ENCODE measurements at places on chromosomes 12 and 14.

GRCh38 chr12:88922816-88923215, 342.5 kb upstream of the KITLG start:
- no peak for DNase-seq

DNA sequence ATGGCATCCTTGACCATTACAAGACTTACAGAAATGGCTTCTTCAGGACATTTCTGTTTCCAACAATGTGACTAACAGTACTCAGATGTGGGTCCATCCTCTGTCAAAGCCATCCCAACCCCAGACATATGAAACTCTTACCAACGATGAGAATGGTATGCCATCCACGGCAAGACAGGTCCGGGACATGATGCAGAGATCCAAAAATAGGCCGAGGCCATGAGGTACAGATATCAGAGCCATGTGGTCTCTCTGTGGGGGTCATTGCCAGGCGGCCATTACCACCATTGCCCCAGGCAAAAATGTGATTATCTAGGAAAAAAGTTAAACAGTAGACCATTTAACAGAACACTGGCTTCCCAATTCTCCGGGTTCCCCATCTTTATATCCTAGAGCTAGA, 27.5 kb downstream of the ZC2HC1C start:
- DNase-seq = no peak

DNA sequence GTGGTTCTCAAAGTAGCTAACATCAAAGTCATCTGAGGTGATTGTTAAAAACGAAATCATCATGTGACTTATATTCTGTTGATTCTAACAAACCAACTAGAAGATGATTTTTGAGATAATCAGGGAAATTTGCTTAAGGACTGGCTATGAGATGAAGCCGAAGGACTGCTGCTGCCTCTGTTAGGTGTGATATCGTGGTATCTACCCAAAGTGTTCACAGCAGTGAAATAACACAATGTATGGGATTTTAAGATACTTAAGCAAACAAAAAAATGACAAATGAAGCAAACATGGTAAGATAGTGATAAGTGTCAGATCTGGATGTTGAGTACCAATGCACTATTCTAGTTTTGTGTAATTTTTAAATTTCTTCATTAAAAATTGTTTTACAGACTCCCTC, 59.1 kb downstream of the GXYLT1 start:
- no peak for DNase-seq

- DNase-seq = no peak
Measured at GRCh38 chr12:97022536-97023230, 115.6 kb downstream of the NEDD1 start.

GRCh38 chr14:22657861-22658260, 13.7 kb upstream of the OR6J1 start:
- no peak for DNase-seq

- no peak for DNase-seq
Measured at GRCh38 chr12:4829161-4829792, 80.4 kb upstream of the KCNA1 start.

- DNase-seq = no peak
Measured at GRCh38 chr12:49824416-49824815, 3.8 kb downstream of the NCKAP5L start.

DNA sequence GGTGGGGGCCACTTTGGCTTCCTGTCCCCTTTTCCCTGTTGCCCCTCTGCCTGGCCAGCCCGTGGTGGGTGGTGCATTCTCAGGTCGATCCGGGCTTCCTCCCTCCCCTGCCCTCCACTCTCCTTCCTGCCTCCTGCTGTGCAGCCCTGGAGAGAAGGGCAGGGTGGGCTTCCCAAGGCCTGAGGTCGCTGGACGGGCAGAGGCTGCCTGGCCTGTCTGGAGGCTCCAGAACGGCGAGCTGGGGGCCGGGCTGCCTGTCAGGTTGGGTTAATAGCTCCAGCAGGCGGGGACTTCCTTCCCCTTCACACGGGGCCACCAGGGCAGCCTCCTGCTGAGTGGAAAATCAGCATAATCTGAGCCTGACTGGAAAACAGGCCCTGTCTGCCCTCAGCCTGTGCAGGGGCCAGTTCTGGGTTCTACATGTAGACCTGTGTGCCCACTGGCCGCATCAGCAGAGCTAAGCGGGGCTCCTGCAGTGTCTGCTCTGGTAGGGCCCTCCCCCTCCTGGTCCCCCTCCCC, 11.3 kb downstream of the KIF26A start:
- no peak for DNase-seq

- no peak for DNase-seq
Measured at GRCh38 chr14:26332966-26333365, 264.9 kb downstream of the NOVA1 start.

GRCh38 chr12:54229624-54230212, 40.9 kb upstream of the SMUG1 start:
- no peak for DNase-seq

DNA sequence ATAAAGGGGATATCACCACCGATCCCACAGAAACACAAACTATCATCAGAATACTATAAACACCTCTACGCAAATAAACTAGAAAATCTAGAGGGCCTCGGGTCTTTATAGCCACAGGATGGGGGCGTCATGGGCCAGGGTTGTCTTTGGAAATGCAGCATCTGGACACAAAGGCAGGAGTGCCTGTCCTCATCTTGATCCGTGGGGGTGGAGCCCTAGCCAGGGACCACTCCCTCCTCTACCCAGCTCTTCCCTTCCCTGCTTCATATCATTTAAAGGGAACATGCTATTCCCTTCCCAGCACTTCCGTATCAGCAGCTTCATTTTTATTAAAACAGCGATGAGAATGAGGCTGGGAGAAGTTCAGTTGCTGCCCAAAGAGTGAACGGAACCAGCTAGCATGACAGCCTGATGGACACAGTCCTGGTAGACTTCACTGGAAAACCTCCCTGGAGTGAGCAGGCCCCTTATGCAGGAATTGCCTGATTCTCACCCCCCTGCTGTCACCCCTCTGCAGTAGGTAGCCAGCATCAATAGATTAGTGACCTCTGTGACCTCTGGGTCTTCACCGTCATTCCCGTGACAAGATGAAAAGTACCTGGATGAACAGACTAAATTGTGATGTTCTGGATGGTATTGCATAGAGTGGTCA, 251.4 kb upstream of the RGS6 start:
- DNase-seq = no peak

DNA sequence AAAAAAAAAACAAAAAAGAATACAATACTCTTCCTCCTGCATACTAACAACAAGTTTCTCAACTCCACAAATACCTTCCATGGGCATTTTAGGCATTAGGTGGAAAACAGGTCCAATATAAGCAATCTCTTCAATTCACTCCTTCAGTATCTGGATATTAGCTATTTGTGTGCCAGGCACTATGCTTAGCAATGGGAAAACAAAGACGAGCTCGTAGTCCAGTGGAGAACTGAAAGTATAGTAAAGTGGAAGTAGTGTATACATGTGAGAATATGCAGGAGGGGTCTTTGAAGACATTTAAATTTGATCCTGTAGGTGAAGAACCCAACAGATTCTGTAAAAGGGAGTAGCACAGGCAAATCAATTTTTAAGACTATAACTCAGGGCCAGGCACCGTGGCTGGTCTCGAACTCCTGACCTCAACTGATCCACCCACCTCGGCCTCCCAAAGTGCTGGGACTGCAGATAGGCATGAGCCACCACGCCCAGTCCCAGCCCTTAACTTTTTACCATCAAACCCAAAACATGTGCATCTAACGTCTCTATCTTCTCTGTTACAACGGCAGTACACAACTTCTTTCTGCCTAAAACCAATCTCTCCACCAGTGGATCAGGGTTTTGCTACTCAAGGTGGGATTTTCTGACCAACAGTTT, 10.6 kb downstream of the HECTD1 start:
- DNase-seq = no peak

GRCh38 chr12:9367201-9367600, 159.0 kb upstream of the PZP start:
- DNase-seq = no peak

DNA sequence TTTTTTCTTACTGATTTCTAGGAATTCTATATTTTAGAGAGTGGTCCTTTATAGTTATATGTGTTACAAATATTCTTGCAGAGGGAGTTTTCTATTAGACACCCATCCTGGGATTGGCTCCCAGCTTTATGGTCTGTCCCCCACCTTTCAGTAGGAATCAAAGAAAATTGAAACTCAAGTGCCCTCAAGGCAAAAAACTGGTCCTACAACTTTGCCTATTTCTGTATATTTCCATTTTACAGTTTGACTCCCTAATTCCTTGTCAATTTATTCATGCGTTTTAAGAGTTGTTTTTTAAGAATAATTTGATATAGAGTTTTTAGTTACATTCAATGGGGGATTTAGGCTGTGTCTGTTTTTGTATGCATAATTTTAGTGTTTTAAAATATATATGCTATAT, 208.9 kb downstream of the SYNE2 start:
- no peak for DNase-seq

- DNase-seq = no peak
Measured at GRCh38 chr12:59874781-59875180, 279.0 kb downstream of the SLC16A7 start.

GRCh38 chr12:1474574-1475153, 119.7 kb downstream of the FBXL14 start:
- no peak for DNase-seq

DNA sequence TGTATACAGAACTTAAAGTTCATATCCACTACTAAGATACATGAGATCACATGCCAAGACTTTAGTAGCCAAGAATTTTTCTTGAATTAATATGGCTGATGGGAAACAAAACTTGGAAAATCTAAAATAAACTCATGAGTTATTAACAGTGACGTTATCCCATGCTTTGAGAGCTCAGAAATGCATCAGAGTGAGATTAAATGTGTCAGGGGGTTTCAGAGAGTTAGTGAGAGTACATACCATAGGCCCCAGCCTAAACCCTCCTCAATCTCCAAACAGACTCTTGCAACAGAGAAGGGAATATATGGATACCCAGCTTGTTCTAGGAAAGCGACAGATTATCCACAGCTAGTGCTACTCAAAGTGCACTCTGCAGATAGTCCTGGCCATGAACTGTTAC, 19.3 kb downstream of the SLC35F4 start:
- DNase-seq = no peak

GRCh38 chr12:39365364-39366001, 77.4 kb downstream of the KIF21A start:
- DNase-seq = no peak

DNA sequence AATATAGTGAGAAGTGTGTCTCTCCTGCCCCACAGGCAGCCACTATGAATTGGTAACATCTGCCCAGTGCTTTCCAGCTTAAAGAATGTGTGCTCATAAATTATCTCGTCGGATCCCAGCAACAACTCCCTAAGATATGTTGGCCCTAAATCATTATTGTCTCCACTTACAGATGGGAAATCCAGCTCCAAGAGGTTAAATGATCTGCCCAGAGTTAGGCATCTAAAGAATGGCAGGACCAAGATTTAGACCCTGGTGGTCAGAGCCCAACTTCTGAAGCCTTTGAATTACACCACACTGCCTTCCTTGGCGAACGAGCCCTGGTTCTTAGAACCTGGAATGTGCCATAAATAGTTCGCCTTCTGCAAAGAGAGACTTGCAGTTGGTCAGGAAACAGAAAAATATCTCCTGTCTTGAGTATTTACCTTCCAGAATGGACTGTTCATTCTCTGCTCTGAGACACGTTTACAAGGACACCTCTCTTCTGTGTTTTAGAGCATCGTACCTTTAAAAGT, 20.1 kb upstream of the PLEK2 start:
- DNase-seq = no peak

GRCh38 chr12:51361161-51362016, 14.9 kb upstream of the CELA1 start:
- DNase-seq = no peak

DNA sequence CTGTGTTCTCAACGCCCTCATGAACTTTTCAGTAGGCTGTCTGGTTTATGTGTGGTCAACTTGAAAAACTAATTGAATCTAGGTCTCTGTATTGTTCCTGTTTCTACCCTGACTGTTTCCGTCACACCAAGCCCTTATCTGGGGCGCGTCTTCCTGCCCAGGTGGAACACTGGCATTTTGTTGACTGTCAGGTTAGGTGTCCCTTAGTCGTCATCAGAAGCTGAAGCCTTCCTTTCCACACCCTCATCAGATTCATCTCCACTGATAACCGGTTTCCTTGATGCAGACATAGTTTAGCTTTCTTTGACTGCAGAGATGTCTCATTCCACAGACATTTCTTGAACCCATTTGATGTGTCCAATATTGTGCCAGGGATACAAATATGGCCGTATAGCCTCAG, 96.5 kb downstream of the DUSP16 start:
- DNase-seq = no peak

- DNase-seq = no peak
Measured at GRCh38 chr12:78645956-78646355, 218.6 kb upstream of the SYT1 start.

- DNase-seq = peak; percentile 84
Measured at GRCh38 chr14:96888593-96888992, 91.4 kb downstream of the VRK1 start.

- DNase-seq = no peak
Measured at GRCh38 chr14:92780444-92781232, 13.5 kb upstream of the GOLGA5 start.

GRCh38 chr14:71061458-71061857, 154.2 kb downstream of the PCNX1 start:
- DNase-seq = no peak

DNA sequence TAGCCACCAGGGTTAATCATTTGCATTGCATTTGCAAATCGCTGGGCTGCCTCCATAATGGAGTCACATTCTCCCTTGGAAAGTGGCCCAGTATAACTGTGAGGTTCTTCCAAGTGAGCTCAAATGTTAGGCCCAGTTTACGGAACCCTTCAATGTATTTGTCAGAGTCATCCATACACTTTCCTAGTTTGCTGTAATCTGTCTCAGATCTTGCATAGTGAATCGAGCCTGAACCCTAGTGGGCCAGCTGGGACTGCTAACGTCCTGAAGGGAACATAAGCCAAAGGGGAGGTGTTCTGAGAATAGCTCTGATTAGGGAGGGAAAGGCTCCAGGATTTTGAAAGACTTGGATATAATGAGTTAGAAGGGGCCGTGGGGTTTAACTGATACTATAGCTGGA, 406.3 kb downstream of the SLC6A15 start:
- DNase-seq = no peak

DNA sequence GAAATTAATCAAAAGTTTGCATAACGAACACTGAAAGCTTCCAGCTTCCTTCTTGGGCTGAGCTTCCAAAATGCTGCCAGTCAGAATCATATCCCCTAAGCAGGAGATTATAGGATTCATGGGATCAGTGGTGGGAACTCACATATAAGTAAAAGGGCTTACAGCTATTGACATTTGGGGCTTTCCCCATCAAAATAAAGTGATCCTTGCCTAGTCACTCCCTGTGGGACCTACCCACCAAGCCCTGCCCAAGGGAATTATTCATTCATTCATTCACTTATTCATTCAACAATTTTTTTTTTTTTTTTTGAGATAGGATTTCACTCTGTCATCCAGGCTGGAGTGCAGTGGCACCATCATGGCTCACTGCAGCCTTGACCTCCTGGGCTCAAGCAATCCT, 47.5 kb upstream of the NR1H4 start:
- no peak for DNase-seq
